ENCODE measurements at places on chromosomes 16 and 17.
A peak's percentile ranks its signal among the peaks of the same experiment; 100 is the strongest.

DNA sequence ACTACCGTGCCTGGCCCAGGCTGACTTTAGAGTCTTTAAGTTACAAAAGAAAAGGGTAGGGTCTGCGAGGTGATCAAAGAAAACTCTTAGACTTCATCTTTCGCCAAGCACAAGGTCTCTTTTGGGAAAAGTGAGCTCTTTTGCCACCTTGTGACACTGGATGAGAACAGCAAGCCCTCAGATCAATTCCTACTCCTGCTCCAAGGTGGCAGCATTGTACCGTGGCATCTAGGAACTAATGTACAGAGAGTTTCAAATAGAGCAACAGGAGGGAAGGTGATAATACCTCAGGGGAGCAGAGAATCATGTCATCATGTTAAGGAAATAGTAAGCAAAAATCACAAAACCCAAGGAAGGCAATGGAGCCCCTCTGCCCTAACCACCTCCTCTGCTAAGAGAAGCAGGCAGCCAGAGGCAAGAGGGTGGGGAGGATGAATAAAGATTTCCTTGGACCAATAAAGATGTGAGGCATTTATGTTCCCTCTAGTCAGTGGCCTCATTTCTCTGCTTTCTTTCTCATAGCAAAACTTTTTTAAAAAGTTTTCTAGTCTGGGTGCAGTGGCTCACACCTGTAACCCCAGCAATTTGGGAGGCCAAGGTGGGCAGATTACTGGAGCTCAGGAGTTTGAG, 2.1 kb upstream of the C17orf78 start:
- DNase-seq: peak; percentile 47

- DNase-seq: no peak
Measured at GRCh38 chr16:66344533-66345145, 21.9 kb upstream of the CDH5 start.

GRCh38 chr17:17445925-17446665, 30.7 kb upstream of the MED9 start:
- DNase-seq: no peak

- DNase-seq: no peak
Measured at GRCh38 chr16:11024333-11025053, 80.1 kb downstream of the CLEC16A start.

DNA sequence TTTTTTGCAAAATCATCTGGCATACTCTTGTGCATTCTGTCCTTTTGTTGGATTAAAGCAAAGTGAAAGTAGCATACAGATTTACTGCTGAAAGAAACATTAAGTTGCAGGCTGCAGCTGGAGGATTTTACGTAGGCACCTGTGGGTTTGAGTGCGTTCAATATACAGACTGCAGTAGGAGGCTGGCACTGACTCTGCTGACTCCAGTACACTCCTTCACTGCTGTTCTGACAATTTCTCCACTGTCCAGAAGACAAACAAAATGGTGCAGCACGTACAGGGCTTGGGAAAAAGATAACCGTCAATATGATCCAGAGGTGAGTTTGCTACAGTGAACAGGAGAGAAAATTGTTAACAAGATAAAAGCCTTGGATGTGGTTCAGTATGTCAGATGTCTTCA, 73.3 kb downstream of the TANC2 start:
- no peak for DNase-seq

DNA sequence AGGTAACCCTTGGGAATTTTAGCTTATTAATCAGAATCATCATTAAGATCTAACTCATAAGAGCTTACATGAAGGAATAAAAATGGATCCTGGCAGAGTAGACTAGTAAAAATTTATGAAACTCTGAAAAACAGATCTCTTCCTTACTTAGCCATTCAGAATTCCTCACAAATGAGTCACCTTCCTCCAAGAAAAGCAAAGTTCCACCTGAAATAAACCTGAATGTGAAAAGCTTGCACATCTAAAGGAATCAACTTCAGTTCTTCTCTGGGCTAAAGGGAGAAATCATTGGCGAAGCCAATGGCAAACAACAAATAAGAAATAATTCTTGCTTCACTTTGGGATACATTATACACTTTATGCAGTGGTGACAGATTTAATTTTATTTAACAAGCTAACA, 22.7 kb downstream of the MYO1D start:
- DNase-seq: no peak

- DNase-seq: no peak
Measured at GRCh38 chr16:51624080-51624775, 473.2 kb upstream of the SALL1 start.

GRCh38 chr17:50690887-50691549, 16.7 kb downstream of the ANKRD40 start:
- DNase-seq: no peak

GRCh38 chr17:74848656-74849399, 10.9 kb downstream of the GRIN2C start:
- no peak for DNase-seq

- DNase-seq: peak; percentile 38
Measured at GRCh38 chr17:77666881-77667395, 291.6 kb upstream of the TNRC6C start.

All from activated CD4-positive, alpha-beta T cell treated with anti-CD3 and anti-CD28 coated beads for 1 hour (primary cell).